ENCODE measurements at places on chromosomes 12 and 14.
A peak's percentile ranks its signal among the peaks of the same experiment; 100 is the strongest.

- DNase-seq: no peak
Measured at GRCh38 chr12:80912901-80913770, 24.6 kb downstream of the LIN7A start.

- DNase-seq: no peak
Measured at GRCh38 chr12:124538194-124539082, 29.0 kb downstream of the NCOR2 start.

DNA sequence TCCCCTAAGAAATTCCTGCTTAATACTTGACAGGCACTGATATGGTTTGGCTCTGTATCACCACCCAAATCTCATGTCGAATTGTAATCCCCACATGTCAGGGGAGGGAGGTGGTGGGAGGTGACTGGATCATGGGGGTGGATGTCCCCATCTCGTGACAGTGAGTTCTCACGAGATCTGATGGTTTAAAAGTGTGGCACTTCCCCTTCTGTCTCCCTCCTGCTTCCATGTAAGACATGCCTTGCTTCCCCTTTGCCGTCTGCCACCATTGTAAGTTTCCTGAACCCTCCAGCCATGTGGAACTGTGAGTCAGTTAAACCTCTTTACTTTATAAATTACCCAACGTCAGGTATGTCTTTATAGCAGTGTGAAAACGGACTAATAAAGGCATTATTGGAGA is 198.0 kb downstream of the FOXN3 start:
- no peak for DNase-seq

DNA sequence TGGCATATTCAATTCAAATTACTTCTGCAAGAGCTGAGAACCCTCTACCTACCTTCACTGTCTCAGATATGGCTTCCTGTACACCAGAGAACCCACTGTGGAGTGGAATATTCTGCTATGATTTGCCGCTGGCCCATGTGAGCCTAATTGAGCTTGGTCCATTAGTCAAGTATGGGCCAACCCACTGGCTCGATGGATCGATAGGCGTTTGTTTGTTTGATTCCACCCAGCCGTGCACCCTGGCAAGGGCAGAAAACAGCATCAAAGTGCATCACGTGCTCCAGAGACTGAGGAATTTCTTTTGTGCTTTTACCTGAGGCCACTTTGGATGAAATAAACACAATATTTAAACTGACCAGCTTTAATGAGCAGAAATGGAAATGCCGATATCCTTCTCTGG is 426.3 kb downstream of the AACS start:
- no peak for DNase-seq

- DNase-seq: no peak
Measured at GRCh38 chr14:89990218-89990617, 34.5 kb downstream of the TDP1 start.

GRCh38 chr12:25764409-25764808 is 194.1 kb upstream of the RASSF8 start:
- DNase-seq: no peak

GRCh38 chr12:57853864-57854556 is 7.5 kb upstream of the CTDSP2 start:
- DNase-seq: no peak

GRCh38 chr12:5506295-5506694 is 74.4 kb downstream of the NTF3 start:
- no peak for DNase-seq

GRCh38 chr14:39592116-39592789 is 160.0 kb upstream of the FBXO33 start:
- no peak for DNase-seq

- no peak for DNase-seq
Measured at GRCh38 chr14:75628816-75629215, 31.9 kb downstream of the ERG28 start.

DNA sequence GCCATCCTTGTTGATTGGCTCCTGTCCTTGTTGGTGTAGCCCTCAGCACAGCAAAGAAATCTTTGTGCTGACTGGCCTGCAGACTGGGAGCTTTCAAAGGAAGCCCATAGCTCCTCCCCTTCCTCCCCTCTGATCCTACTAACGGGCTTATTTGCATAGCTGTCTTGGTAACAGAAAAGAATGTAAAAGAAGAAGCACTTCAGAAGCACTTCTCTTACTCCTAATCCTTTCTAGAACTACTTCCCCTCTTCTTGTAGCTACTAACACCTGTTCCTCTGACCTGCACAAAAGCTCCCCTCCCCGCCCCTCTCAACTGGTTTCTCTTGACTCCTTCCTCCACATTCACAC is 14.3 kb upstream of the RIC8B start:
- DNase-seq: peak; percentile 88

- DNase-seq: peak; percentile 37
Measured at GRCh38 chr12:7042842-7043241, 17.7 kb upstream of the C1S start.

DNA sequence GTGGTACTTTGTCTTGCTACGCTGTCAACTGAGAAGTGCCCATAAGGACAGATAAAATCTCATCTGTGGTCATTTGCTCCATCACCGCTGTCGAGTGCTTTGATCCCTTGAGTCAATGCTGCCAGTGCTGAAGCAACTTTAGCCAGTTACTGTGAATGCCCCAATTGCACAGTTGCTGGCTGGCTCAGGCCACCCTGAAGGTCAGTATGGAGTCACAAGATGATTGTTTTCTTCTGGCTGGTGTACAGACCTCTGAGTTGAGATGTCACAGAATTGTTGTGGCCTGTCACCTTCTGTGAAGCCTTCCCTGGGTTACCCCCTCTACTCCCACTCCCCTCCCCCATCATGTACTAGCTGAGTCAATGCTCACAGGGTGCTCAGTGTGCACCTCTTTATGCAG is 92.9 kb downstream of the PELI2 start:
- no peak for DNase-seq

DNA sequence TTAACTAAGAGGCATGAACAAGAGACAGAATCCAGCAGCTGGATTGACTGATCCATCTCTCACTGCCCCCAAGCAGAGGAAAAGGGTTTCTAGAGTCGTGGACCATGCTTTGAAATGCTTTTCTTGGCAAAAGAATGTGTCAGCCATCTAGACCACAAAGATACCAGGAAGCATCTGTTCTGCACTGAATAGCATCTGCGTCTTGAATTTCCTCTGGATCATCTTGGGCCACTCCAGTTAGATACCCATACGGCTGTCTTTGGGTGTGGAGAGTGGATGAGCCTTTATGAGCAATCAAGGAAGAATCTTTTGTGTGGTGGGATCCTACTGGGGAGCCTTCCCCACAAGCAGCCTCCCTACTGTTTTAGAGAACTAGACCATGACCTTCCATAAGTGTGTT is 16.0 kb upstream of the RFX4 start:
- no peak for DNase-seq

DNA sequence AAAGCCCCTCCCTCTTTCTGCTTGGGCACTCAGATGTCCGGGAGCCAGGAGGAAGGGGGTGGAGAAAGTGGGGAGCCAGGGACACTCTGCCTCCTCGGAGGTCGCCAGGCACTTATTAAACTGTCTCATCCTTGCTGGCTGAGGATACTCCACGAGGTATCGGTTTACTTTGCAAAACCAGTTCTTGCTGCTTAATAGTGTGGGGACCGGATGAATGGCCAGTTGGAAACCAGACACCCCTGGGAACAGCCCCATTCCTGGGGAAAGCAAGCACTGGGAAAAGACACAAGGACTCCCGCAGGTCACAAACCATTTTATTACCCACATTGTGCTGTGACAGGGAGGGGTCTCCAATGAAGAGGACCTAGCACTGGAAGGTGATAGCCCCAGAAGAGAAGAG is 34.2 kb downstream of the CCDC88C start:
- no peak for DNase-seq

DNA sequence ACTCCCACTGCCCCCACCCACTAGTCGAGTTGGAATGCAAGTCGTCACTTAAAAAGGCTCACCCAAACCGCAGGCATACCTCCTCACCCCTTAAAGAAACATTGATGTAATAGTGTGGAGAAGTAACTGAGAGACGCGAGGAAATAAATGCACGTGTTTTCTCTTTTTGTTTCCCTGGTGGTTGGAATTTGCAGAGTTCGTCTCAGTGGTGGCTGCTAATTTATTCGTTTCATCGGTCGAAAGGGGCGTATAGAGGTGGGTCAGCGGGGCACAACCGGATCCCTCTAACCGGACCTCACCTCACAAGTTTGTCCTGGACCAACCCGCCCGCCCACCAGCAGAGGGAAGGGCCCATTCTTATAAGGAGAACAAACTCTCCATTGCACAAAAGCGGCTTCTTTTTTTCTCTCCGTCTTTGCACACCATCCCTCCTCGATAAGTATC is 5.0 kb upstream of the NPAS3 start:
- DNase-seq: no peak

Data from NAMALWA (cell line).